ENCODE measurements at places on chromosomes 4 and X.

DNA sequence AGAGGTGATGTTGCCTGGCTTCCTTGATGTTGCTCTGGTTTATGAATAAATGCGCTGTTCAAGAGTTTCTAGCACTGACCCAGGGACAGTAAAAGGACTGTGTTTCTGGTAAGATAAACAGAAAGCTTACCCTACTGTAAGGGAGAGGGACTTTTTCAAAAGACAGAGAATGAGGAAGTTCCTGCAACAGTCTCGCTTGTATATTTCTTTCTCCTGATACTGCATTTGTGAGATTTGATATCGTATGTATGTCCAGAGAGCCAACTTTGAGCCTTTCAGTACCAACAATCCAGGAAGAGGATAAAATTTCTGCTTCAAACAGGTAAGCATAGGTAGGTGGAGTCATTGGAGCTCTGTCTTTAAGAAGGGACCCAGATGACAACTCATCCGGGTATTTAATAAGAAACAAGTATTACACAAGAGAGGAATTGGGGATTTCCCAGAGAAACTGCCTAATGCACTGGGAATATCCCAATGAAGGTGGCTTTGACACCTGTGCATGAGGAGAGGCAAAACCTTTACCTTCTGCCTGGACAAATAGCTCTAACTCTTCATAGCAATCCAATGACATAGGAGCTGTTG, 773 bp downstream of the DAPP1 start:
- no peak for DNase-seq

DNA sequence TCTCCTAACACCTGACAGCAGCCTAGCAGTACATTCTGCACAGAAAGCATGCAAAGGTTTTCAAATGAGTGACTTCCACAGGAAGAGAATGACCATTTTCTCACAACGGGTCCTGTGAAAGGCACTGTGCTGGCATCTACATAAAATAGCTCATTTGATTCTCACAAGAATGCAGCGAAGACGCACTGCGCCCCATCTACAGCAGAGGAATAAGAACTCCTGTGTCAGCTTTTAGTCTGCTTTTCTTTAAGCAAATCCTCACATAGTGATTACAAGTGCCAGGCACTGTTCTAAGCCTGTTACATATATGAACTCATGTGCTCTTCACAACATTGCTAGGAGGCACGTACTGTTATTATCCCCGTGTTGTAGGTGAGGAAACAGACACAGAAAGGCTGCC, 62.5 kb downstream of the AFAP1 start:
- DNase-seq: no peak

GRCh38 chrX:48465336-48465933, 4.6 kb downstream of the SLC38A5 start:
- DNase-seq: no peak

- no peak for DNase-seq
Observed at GRCh38 chrX:118825227-118825626, 1.6 kb downstream of the ZCCHC12 start.

DNA sequence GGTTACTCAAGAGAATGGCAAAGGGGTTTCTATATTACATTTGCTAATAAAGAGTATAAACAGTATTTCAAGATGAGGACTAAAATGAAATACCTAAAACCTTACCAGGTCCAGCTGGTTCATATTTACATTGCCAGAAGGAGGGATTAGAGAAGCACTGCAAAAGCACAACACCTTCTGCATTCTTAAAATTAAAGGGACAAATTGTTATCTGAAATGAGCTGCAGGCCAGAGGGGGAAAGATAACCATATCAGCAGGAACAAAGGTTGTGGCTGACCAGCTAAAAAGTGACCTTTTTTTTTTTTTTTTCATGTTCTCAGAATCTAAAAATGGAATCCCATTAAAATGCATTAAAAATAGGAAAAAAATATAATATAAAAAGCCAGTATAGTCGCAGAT, 39.7 kb downstream of the AFF2 start:
- no peak for DNase-seq

DNA sequence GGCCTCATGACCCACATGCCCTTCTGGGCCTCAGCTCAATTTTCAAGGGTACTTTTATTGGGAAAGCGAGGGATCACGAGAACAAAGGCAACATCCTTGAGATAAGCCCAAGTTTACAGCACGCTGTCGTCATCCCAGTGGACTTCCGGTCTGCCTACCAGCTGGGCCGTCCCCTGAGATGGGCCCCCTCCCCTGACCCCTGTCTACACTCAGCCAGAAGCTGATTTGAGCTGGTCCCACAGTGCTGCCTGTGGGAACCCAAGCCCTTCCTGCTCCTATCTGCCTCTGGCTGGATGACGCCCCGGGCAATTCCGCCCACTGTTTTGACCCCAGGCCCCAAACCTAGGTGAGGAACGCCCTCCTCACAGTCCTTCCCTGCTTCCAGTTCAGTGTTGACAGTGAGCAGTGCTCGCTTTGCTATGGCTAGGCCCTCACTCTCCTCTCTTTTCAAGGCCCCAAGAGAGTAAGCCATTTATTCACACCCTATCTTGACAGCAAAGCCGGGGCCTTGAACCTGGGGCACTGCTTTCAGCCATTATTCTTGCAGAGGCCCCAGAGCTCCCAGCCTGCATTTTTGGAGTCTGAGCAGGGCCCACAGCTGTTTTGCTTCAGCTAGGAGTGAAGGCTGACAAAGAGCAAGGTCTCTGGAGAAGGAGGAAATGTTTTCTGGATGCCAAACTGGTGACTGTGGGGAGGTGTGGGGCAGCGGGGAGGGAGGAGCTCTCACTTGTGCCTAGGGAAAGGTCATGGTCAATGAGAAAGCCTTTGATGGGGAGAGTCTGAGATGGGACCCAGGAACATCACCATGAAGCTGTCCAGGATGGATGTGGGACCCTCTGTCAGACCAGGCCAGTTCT, 164.6 kb upstream of the BCOR start:
- DNase-seq: no peak

- DNase-seq: no peak
Observed at GRCh38 chr4:80767944-80768343, 262.6 kb upstream of the BMP3 start.

GRCh38 chr4:142567620-142568451, 278.3 kb downstream of the INPP4B start:
- no peak for DNase-seq
